ENCODE measurements at places on chromosomes 5 and 9.

- no peak for DNase-seq
Observed at GRCh38 chr9:138063033-138063432, 185.5 kb downstream of the CACNA1B start.

DNA sequence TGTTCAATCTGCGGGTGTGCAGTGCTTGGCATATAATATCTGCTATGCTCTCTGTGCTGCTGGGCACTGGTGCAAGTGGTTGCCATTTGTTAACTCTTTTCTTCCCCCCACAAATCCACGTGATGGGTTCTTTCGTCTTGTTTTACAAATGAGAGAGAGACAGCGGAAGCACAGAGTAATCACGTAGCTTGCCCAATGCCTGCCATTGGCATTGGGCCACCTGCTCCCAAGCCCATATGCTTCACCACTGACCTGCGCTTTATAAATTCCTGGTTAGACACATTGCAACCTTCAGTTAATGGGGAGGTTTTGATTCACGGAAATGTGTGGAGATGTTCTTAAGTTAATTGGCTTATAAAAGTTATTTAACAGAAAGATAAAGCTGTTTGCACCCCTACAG, 194.8 kb upstream of the ADAMTS16 start:
- DNase-seq = no peak

- DNase-seq = no peak
Observed at GRCh38 chr9:99459919-99460318, 237.8 kb downstream of the SEC61B start.

GRCh38 chr9:131627326-131627647, 82.0 kb downstream of the PRRT1B start:
- DNase-seq = no peak

GRCh38 chr5:38237681-38238080, 20.7 kb upstream of the EGFLAM start:
- no peak for DNase-seq

DNA sequence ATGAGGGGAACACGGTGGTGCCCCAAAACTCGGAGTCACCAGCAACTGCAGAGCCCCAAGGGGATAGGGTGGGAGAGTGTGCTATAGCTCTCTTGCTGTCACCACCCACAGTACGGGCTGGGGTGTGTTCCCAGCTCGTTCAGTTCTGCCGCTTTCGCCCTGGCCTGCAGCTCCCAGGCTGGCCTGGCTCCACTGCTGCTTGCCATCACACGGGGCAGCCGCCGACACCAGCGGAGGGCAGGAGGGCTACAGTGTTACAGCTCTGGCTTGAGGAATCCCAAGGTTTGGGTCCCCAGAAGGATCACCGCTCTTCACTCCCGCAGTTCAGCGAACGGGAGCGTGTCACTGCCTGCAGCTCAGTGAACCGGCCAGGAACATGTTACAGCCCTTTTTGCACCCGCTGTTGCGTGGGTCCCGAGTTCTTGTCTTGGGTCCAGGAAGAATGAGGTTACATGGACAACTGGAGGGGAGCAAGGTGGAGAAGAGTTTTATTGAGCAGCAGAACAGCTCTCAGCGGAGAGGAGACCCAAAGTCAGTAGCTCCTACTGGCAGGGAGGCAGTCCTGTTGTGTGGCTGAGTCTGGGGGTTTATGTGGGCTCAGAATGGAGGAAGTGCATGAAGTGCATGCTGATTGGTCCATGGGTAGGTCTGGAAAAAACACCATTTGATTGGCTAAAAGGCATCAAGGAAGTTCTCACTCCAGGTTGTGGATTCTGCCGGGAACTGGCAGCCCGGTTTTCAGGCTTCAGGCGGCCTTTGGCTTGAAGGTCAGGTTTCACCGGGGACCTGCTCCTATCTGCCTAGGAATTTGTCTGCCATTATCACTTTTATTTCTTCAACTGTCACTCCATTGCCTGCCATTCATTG, 113.4 kb downstream of the EHMT1 start:
- no peak for DNase-seq

DNA sequence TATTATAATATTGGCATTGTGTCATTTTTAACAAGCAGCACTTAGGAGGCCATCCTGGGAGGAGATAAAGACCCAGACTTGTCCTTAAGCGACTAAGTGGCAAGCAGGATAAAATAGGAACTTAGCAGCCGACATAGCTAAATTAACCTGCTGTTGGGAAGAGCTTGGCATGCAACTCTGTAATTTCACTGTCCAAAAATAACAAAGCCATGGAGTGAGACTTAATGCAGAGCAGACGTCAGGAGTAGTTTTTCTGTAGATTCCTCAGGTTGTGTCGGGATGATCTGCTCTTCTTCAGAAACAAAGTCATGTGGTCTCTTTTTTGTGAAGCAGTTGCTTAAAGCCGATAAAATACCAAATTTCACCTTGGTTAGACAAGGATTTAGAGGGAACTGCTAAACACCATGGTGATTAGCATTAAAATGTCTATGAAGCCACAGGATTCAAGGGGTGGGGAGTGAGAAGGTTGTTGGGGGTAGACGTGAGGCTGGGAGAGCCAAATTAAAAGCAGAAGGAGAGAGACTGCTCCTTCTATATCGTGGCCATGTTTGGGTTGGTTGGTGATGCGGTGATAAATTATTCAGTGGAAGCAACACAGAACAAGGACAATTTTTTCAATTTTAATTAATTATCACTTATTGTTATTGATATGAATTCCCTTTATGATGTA, 303.0 kb downstream of the CSNK1G3 start:
- DNase-seq = no peak

DNA sequence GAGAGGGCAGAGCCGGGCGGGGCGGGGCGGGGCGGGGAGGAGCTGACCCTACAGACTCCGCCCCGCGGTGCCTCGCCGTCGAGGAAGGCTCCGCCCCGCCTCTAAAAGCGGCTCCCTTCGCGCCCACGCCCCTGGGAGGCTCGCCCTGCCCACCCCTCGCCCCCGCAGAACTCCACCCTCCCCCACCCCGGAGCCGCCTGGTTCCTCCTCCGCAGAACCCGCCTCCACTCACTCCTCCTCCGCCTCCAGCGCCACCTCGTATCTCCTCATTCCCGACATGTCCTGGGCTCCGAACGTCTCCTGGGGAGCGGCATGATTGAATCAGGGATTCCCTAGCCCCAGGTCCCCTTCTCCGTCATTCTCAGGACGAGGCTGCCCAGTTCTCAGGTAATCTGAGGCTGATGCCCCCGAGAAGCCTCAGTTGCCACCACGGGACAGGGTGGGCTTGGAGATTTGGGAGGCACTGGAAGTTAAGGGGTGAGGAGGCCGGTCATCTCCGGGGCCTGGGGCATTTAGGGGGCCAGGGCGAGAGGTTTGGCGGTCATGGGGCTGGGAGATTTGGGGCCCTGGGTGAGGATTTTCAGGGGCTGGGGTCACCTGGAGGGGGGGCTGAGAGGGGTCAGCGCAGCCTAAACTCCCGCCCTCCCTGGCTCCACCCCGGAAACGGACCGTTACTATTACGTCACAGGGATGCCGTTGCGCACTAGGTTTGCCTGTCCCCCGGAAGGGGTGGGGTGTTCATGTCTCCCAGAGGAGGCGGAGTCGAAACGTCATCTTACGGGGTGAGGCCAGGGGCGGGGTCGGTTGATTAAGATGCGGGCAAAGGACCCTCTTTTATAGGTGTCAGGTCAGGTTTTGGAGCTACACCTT, 3.2 kb upstream of the CCL27 start:
- peak; percentile 88 for DNase-seq

DNA sequence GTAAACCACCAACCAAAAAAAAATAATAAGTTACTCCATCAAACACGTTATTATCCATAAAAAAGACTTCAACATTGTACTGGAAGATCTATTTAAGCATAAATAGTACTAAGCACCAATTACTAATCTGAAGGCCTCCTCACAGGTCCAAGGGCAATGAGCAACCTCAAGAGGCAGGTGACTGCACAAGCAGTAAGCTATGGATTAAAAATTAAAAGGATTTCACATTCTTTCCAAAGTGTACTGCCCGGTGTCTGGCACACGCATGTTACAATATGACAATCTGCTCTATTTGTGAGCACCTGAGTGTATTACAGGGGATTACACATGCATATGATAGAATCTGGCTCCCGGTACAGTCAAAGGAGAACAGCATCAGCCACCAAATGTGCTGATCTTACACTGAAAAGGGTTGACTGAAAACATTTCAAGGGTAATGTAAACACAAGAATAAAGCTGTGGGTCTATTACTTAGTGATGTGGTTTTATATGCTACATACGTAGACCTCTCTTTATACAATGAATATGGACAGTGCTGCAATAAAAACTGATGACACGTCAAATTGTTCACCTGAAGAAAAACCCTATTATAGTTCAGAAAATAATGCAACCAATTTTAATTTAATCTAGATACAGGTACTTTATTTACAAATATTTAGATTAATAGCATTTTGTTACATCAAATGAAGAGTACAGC, 22.8 kb downstream of the RAB14 start:
- no peak for DNase-seq

DNA sequence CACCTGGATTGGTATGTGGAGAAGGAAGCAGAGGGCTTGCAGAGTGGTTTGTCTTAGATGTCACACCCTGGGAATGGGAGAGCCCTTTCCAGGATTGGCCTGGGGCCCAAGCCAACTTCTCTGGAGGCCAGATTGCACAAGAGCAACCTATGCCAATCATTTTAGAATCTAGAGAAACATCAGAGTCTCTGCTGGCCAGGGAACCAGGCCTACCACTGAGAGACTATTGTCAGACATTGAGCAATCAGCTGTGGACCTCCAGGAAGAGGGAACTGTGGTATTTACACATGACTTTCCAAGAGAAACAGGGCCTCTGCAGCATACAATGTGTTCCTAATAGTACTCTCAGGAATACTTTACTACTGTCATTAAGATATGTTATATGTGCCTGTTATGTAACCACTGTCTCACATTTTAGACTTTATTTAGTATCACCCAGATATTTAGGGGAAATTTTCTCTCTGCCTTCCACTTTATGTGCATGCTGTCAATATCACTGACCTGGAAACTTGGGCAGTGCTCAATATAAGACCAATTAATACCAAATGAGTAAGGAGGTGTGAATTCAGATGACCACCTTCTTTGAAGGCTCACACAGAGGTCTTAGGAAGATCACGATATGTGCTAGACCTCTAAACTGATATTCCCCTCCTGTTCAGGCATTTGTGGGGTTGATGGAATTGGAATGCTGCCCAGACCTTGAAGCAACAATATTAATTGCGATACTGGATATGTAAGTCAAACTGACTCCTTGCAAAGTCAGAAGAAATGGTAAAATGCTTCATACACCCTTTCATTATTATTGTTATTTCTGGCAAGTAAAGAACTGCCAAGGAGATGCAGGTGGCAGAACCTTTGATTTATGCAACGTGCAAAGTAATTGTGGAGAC, 20.5 kb upstream of the CCL28 start:
- no peak for DNase-seq

DNA sequence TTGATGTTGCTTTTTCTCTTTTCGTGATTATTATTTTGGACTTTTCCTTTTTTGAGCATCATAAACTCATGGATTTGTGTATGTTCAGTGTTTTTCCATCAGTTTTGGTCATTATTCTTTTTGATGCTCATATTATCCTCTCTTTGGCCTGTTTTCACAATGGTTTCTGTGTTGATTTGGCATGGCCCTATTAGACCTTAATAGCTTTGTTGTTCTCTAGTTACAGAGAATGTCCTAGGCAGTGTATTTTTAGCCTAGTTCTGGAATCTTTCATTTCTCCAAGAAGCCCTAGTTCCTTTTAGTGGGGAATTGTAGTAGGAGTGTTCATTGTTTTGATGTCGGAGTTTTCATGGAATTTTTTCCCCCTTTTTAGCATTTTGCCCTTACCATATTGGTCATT, 41.3 kb upstream of the ROPN1L start:
- DNase-seq = no peak

DNA sequence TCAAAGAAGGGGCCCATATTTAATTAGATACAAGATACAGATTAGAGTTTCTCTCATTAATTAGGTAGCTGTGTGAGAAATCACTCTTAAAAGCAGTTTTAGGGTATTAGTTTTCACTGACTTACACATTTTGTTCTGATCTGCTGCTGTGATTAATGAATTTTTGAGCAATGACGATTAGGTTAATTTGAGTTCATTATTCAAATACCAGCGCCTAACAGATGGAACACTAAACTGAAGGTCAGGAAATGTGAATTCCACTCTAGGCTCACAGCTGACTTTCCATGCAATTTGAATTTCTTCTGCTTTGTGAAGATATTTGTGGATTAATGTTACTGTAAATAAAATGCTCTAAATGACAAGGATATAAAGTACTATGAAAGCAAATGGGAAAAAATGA, 380.6 kb downstream of the ADGRV1 start:
- no peak for DNase-seq

DNA sequence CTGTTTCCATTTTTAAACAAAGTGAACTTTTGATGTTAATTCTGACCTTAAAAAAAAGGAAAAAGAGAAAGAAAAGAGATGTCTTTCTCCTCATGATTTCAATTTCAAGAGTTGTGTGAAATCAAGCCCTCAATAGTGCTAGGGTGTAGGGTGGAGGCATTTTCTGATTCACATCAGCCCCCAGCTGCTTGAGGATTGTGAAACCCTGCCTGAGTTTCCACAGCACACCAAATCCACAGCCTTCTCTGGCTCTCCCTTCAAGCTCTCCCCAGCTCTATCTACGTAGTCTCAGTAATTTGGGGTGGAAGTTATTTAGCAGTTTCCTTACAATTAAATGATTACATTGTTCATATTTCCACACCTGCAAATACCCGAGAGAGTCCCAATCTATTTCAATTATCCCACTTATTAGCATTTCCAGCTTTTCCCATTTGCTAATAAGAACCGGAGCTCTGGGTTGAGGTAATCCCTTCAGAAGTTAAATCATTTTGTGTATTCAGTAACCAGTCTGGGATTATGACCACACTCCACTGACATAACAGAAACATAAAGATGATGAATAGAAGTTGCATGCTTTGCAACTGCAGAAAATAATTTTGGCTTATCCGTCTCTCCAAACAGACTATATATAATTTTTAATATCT, 54.9 kb downstream of the MTX3 start:
- DNase-seq = no peak

DNA sequence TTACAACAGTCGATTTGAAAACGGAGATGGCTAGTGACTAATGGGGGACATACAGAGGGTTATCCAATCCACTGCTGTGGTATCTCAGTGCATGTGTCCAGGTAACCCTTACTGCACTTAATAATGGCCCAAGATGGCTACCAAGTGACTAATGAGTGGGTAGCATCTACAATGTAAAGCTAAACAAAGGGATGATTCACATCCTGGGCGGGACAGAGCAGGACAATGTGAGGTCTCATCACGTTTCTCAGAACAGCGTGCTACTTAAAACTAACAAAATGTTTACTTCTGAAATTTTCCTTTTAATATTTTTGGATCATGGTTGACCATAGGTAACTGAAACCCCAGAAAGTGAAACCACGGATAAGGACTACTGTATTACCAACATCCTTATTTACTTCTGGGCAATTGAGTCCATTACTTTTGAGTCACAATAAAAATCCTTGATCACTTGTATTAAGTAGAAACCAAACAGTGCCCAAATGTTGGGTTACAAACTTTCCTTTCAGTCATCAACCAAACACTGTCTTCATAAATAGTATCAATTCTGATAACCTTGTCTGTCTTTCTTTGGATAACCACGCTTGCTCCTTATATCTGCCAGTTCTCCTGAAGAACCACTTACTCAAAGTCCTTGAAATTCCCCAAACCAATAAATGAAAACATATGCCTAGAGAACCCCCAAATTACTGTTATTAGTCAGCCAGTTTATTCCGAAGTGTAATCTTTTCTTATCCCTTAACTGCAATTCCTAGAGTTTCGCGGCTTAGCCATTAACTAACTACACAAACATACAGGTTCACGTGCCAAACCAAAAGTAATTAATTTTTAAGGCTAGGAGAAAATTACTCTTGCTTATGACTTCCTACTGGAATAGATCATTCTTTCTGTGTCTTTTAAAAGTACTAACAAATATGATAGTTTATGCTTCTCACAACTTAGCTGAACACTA, 59.7 kb downstream of the ELL2 start:
- DNase-seq = no peak
